Karpas-422 (cell line): ENCODE measurements at places on chromosomes 5 and 9. TPM values are rescaled to one million over a fixed set of nuclear protein-coding genes. Genes with fewer than 3 reads are reported as not detected.

DNA sequence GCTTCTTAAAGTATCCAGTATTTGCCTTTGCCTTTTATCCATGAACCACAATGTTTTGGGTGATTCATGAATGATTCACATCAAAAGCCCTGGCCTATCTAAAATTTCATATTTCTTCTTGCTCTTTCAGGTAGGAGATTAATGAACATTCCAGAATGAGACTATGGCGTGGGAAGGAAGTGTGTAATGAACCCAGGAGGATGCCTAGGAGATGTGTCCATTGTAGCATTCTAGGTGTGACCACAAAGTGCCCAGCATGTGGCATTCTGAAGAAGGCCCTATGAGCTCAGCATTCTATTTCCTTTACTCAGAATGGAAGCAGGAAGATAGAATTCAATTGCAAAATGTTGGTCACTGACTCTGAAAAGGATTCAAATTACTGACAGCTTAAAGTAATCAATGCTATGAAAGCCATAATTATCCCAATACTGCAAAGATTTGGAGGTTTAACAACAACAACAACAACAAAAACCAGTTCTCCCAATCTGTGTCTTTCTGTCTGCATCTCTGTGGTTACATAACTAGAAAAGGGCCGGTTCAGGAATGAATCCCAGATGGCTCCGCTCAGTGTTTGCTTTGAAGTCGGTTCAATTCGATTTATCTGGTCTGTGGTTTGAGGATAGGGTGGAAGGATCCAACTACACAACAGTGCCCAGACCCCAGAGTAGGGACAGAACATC is 126.7 kb downstream of the FOXD1 start:
- no peak for DNase-seq

GRCh38 chr5:173673295-173674101 is 57.0 kb upstream of the BOD1 start:
- DNase-seq, result no peak

DNA sequence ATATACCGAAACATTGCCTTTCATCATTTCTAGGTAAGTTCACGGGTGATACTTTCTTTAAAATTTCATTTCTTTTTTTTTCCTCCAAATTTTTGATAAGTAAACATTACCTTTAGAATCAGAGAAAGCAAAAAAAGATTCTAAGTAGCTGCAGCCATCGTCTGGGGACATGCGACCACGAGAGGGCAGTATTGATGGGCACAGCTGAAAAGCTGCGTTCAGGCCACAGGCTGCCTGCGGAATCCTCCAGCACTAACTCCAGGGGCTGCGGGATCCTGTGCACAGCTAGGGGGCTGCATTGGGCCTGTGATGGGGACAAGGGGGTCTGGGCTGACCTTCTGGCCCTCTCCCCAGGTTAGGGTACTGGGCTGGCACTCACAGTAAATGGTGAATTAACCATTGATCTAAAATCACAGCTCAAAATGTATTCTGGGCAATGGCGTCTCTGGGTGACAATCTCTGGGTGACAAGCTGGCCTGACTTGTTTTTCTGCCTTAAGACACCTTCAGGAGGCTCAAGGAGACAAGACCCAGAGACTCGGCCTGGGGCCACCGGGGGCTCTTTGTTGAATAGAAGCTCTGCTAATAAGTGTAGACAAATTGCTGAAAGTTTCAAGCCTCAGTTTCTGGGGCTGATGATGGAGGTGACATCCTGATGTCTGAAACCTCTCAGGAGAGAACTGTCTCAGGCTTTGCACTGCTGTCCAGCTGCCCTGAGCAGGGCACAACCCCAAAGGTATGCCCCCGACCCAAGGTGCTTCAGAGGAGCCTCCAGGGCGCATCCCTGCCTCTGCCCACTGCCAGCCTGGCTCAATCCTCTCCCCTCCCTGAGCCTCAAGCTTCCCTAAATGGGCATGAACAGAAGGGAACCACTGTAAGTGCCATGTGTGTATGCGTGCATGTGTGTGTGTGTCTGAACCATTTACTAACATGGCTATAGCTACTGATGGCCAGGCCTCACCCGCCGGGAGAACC is 44.3 kb upstream of the SARDH start:
- DNase-seq, result peak; percentile 88

DNA sequence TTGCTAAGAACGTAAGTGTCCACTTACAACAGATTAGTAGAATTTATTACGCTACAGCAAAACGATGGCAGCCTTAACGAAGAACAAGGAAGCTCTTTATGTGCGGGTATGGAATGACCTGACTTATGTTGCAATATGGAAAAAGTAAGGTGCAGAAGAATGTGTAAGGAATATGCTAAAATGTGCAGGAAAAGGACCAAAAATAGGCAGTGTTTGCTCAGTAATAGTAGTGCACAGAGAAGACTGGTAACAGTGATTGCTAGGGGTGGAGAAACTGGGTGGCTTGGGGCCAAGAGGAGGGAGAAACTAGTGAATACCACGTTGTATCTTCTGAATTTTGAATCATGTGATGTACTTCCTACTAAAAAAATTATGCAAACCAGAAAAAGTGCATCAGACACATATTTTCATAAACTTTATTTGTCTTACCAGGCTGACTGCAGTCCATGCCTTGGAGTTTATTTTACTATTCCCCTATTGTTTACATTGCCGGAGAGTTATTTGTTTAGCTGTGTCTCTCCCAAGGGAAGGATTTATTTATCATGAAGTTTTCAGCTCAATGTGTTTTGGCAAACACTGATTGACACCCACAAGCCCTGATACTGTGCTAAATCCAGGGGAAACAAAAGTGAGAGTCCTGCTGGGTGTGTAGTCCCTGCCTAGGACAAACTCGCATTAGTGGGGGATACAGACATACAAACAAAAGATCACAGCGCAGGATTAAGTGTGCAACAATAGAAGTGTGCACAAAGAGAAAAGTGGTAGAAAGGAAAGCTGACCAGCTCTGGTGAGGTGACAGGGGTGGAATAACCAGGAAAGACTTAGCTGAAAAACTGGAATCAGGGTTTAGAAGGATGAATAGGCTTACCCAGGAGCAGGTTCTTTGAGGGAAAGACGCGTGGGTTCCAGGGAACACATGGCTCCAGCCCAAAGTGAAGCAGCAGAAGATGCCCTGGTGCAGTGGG is 34.0 kb upstream of the ZNF484 start:
- no peak for DNase-seq

GRCh38 chr9:27429436-27429835 is 94.7 kb upstream of the IFNK start:
- DNase-seq, result no peak

GRCh38 chr5:153674356-153674755 is 183.9 kb downstream of the GRIA1 start:
- DNase-seq, result no peak

DNA sequence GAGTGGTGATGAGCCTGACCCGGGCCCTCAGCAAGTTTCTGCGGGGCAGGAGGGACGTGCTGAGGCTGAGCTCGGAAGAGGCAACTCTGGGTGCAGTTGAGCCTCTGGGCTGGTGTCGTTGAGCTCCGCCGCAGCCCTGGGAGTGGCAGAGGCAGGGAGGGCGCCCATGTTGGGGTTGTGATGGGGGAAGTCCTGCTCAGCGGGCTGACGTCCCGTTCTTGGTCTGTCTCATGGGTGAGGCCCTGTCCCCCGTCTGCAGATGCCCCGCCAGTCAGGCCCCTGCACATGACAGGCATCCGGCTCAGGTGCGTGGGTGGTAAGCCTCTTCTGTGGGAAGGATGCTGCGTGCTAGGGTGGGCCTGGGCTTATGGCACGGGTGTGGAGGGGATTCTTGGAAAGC is 64.3 kb downstream of the RXRA start:
- DNase-seq, result no peak

- DNase-seq, result peak; percentile 62
Measured at GRCh38 chr5:10600626-10601245, 36.9 kb downstream of the ANKRD33B start.

DNA sequence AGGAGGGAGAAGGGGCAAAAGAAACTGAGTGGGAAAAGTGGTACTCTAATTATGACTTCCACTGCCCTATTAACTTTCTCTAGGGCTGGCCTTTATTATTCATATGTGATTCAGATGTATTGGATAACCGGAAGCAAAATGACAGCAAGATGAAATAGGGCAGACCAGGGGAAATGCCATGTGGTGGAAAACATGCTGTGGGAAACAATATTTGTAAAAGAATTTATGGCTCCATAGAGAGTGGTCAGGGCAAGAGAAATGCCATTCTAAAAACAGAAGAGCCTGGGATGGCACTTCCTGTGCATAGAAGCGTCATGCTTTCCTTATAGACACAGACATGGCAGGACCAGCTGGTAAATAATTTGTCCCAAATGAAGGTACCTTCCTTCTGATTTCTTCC is 67.7 kb downstream of the MEGF10 start:
- DNase-seq, result no peak

DNA sequence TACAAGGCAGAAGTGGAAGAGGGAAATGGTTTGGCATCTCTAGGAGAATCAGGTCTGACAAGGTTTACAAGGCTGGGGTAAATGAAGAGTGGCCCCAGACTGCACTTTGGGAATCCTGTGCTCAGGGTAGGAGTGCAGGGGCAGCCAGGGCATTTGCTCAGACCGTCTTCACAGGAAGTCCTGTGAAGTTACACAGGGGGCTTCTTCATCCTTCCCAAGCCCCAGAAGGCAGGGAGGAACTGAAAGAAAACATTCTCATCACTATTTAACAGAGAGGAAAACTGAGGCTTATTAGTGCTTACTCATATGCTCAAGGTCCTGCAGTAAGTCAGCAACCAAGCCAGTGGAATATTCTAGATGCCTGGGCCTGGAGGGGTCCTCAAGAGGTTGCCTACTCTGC is 80.7 kb downstream of the NRG2 start:
- DNase-seq, result no peak

DNA sequence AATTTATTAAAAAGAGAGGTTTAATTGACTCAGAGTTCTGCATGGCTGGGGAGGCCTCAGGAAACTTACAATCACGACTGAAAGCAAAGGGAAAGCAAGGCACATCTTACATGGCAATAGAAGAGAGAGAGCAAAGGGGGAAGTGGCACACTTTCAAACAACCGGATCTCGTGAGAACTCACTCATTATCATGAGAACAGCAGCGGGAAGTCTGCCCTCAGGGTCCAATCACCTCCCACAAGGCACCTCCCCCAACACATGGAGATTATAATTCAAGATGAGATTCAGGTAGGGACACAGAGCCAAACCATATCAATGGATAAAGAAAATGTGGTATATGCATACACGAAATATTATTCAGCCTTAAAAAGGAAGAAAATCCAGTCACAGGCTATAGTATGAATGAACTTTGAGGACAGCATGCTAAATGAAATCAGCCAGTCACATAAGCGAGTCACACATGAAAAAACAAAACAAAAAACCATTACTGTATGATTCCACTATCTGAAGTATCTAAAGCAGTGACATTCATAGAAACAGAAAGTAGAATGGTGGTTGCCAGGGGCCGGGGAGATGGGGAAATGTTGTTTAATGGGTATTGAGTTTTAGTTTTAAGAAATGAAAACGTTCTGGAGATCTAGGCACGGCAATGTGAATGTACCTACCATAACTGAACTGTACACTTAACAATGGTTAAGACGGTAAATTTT is 83.4 kb upstream of the PCA3 start:
- DNase-seq, result no peak

GRCh38 chr5:15106530-15107283 is 235.1 kb upstream of the ANKH start:
- DNase-seq, result no peak

The SLC4A9 gene
- not detected in 2 replicates for total RNA-seq

The FGF18 gene
- 0.29 TPM in 1 of 2 replicates, not detected in the other for total RNA-seq

The GRK6 gene
- 45.5 and 79.1 TPM in 2 replicates for total RNA-seq
